Melanocyte of skin (primary cell): ENCODE measurements at places on chromosomes 12 and 14. TPM values are rescaled to one million over a fixed set of nuclear protein-coding genes. Genes with fewer than 3 reads are reported as not detected.

Gene A2M
- 10.8 and 29.6 TPM in 2 replicates for total RNA-seq

Gene SDR9C7
- not detected in 2 replicates for total RNA-seq

Gene AQP5
- not detected in 2 replicates for total RNA-seq

Gene ITGA7
- total RNA-seq, result 1.3 and 3.9 TPM in 2 replicates

Gene ACSM4
- not detected in 2 replicates for total RNA-seq

Gene TRIM9
- 6.9 and 12.4 TPM in 2 replicates for total RNA-seq

Gene KLRF1
- 0.36 and 0.69 TPM in 2 replicates for total RNA-seq

Gene PHLDA1
- 68.5 and 154 TPM in 2 replicates for total RNA-seq

Gene SLC6A12
- total RNA-seq, result 0.77 TPM in 1 of 2 replicates, not detected in the other

Gene CCDC197
- not detected in 2 replicates for total RNA-seq

Gene RD3L
- total RNA-seq, result not detected in 2 replicates

Gene MYL6
- 911 and 1,220 TPM in 2 replicates for total RNA-seq

Gene CIT
- 33.4 and 135 TPM in 2 replicates for total RNA-seq

Gene ORAI1
- 24.4 and 26.5 TPM in 2 replicates for total RNA-seq

Gene SERPINA3
- 0.73 and 1.7 TPM in 2 replicates for total RNA-seq

Gene SYT1
- under 0.01 TPM in 2 replicates for total RNA-seq

Gene PAWR
- total RNA-seq, result 9.3 and 17.6 TPM in 2 replicates

Gene NPFF
- total RNA-seq, result not detected in 2 replicates

Gene FOXN4
- total RNA-seq, result under 0.01 TPM in 1 of 2 replicates, not detected in the other

Gene ANO2
- total RNA-seq, result not detected in 2 replicates

Gene LHX5
- not detected in 2 replicates for total RNA-seq

Gene FSCB
- total RNA-seq, result under 0.01 and 0.36 TPM in 2 replicates
